Osteoblast (primary cell): ENCODE measurements at places on chromosomes 13 and 19. TPM values are rescaled to one million over a fixed set of nuclear protein-coding genes. Genes with fewer than 3 reads are reported as not detected.
A peak's percentile ranks its signal among the peaks of the same experiment; 100 is the strongest.

Gene DMKN
- 24.2 and 30.9 TPM in 2 replicates for total RNA-seq

GRCh38 chr19:19459707-19460251 is 54.3 kb downstream of the GATAD2A start:
- H3K4me3 ChIP-seq = peak overlapping the region; percentile 47
- H3K4me1 ChIP-seq = peaks cover 48% of the 10 kb centered on the region
- no peaks in the 10 kb centered on the region for H3K27me3 ChIP-seq
- peak; percentile 96 for DNase-seq

- H3K36me3 ChIP-seq = no peaks in the 10 kb centered on the region
- peaks cover 18% of the 10 kb centered on the region for H3K4me1 ChIP-seq
- no peaks in the 10 kb centered on the region for H3K27me3 ChIP-seq
These were observed 13.4 kb downstream of the RUBCNL start for GRCh38 chr13:46373623-46374022.

Gene SULT2A1
- total RNA-seq = not detected in 2 replicates

GRCh38 chr13:38042771-38043170 is 173.2 kb upstream of the TRPC4 start:
- peak; percentile 9 for DNase-seq
- H3K27me3 ChIP-seq = no peaks in the 10 kb centered on the region
- no peak overlapping the region for H3K4me3 ChIP-seq
- no peaks in the 10 kb centered on the region for H3K36me3 ChIP-seq
- H3K4me1 ChIP-seq = peaks cover 3% of the 10 kb centered on the region

Gene ZNF429
- 8.0 and 9.4 TPM in 2 replicates for total RNA-seq

DNA sequence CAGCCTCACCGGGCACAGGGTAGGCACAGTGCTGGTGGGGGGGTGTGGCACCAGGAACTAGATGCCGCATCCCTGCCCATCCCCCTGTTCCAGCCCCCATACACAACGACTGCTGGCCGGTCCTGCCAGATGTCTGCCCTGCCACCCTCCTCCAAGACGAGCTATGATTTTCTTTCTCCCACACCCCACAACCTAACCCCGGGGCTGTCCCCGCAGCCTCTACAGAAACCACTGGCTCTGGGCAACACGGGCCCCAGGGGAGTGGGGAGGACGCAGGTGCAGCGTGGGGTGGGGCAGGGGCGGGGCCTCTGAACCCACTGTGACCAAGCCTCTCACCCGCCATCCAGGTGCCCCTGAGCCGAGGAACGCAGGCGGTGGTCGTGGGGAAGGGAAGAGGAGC is 15.5 kb downstream of the PGLS start:
- DNase-seq = no peak
- no peaks in the 10 kb centered on the region for H3K36me3 ChIP-seq
- no peaks in the 10 kb centered on the region for H3K4me1 ChIP-seq
- no peak overlapping the region for H3K4me3 ChIP-seq

DNA sequence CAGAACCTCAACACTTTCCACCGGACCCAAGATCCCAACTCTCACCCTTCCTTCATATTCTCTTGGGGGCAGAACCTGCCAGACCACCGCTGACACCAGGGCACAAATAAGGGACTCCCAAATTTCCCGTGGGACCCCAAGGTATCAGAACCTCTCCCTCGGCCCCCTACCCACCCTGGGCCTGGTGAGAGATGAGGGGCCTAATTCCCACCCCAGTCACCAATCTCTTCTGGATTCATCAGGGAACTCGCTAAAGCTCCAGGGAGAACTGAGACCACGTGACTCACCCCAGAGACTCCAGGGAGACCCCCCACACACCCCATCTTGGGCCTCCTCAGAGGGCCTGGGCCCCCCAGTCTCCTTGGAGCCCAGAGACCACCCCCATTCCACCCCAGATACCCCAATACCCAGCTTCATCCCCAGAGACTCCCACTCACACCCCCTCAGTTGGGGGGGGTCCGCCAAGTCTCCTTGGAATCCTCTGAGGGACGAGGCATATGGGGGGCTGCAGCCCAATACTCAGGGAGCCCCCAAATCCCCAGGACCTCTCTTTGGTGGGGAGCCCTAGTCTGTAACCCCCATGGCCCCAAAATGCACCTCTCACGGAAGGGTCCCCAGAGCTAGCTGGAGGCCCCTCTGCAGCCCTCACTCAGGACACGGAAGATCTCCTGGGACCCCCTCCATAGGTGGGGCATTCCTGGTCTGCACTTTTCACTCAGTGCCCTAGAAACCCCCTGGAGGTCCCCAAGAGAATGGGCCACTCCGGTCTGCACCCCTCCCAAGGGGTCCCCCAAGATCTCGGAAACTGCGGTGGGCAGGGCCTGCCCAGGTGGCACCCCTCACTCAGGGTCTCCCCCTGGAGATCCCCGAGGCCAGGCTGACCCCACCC is 1.6 kb downstream of the LMNB2 start:
- peak; percentile 83 for DNase-seq
- H3K27me3 ChIP-seq = no peaks in the 10 kb centered on the region
- H3K4me1 ChIP-seq = peaks cover 9% of the 10 kb centered on the region
- H3K36me3 ChIP-seq = no peaks in the 10 kb centered on the region
- H3K4me3 ChIP-seq = peak overlapping the region; percentile 94

Gene CYP2A7
- total RNA-seq = not detected in 2 replicates

Gene ADGRE2
- 0.59 and 0.72 TPM in 2 replicates for total RNA-seq

Gene SPRY2
- 5.0 and 6.5 TPM in 2 replicates for total RNA-seq

GRCh38 chr13:28327373-28328270 is 167.3 kb downstream of the FLT1 start:
- peaks cover 43% of the 10 kb centered on the region for H3K4me1 ChIP-seq
- peak overlapping the region; percentile 27 for H3K27ac ChIP-seq
- H3K4me3 ChIP-seq = no peak overlapping the region
- no peaks in the 10 kb centered on the region for H3K27me3 ChIP-seq

GRCh38 chr19:12921047-12921446 is 2.0 kb upstream of the SYCE2 start:
- peaks cover 34% of the 10 kb centered on the region for H3K36me3 ChIP-seq
- H3K27me3 ChIP-seq = no peaks in the 10 kb centered on the region
- H3K27ac ChIP-seq = no peak overlapping the region
- peaks cover 3% of the 10 kb centered on the region for H3K4me1 ChIP-seq

- no peak for DNase-seq
- no peak overlapping the region for H3K27ac ChIP-seq
- peaks cover 4% of the 10 kb centered on the region for H3K4me1 ChIP-seq
- H3K27me3 ChIP-seq = peaks cover 8% of the 10 kb centered on the region
- H3K4me3 ChIP-seq = no peak overlapping the region
These were observed 45.1 kb upstream of the CEACAM21 start for GRCh38 chr19:41530761-41531301.

Gene ZNF223
- total RNA-seq = 5.8 and 6.8 TPM in 2 replicates

- peaks cover 7% of the 10 kb centered on the region for H3K4me1 ChIP-seq
- H3K36me3 ChIP-seq = no peaks in the 10 kb centered on the region
- peaks cover 23% of the 10 kb centered on the region for H3K27me3 ChIP-seq
These were observed 49.4 kb upstream of the ARHGEF7 start for GRCh38 chr13:111065698-111066097.

GRCh38 chr13:21889651-21890050 is 218.8 kb downstream of the FGF9 start:
- DNase-seq = no peak
- H3K4me1 ChIP-seq = no peaks in the 10 kb centered on the region
- H3K36me3 ChIP-seq = no peaks in the 10 kb centered on the region
- no peak overlapping the region for H3K4me3 ChIP-seq
- H3K27me3 ChIP-seq = no peaks in the 10 kb centered on the region

Gene S1PR2
- total RNA-seq = 9.4 and 14.1 TPM in 2 replicates

- no peaks in the 10 kb centered on the region for H3K27me3 ChIP-seq
- DNase-seq = no peak
- no peak overlapping the region for H3K27ac ChIP-seq
- H3K4me3 ChIP-seq = no peak overlapping the region
- no peaks in the 10 kb centered on the region for H3K4me1 ChIP-seq
These were observed 163.5 kb upstream of the TUBA3C start for GRCh38 chr13:19345158-19345557.

DNA sequence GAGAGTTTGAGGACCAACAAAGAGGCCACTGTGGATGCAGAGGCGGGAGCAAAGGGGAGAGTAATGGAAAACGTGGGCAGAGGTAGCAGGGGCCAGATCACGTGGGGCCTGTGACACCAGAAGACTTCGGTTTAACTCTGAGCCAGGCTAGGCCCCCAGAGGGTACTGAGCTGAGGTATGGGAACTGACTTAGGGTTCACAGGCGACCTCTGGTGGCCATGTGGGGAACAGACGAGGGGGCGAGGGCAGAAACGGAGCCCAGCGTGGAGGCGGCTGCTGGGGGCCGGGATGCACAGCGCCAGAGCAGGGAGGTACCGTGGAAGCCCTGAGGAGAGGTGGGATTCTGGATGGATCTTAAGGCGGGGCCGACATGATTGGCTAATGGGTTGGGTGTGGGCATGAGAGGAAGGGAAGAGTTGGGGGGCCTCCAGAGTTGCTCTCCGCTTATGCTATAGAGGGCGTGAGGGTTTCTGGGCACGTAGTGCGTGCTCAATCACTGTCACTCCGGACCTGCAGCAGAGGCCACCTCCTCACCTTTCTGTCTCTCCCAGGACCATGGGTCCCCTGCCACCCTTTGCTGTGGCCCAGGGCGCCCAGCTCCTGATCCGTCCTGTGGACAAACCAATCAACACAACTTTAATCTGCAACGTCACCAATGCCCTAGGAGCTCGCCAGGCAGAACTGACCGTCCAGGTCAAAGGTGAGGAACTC is 13.7 kb downstream of the PVR start:
- H3K4me1 ChIP-seq = no peaks in the 10 kb centered on the region
- no peak overlapping the region for H3K4me3 ChIP-seq
- H3K36me3 ChIP-seq = peaks cover 96% of the 10 kb centered on the region
- peak; percentile 97 for DNase-seq
- peak overlapping the region; percentile 56 for H3K27ac ChIP-seq

Gene ODAD3
- total RNA-seq = under 0.01 TPM in 2 replicates

DNA sequence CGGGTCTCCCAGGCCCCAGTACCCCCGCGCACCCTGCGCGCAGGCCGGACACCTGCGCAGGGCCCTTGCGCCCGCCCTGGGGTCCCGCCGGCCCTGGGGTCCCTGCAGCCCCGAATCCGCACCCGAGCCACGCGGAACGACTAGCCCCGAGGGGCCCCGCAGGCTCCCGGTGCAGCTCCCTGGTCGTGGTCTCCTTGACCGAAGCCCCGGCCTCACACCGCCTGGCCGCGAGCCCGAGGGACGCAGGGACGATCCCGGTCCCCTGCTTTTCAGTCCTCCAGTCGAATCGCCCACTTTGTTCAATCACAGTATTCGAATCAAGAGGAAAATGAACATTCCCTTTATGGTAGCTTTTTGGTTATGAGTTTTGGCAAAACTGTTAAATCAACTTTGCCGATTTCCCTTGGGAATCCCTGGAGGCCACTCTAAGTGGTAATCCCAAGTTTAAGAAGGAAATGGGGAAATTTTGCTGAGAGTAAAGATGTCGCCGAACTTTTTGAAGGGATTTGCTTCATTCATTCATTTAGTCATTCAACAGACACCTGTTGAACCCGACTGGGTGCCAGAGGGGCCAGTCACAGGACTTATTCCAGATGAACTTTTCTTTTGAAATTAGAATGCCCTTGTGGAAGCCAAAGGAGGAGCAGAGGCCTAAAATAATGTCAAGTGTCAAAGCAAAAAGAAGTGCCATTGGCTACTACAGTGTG is 75.0 kb downstream of the ZIC5 start:
- peaks cover 49% of the 10 kb centered on the region for H3K27me3 ChIP-seq
- H3K36me3 ChIP-seq = no peaks in the 10 kb centered on the region
- no peak for DNase-seq
- no peaks in the 10 kb centered on the region for H3K4me1 ChIP-seq
- H3K27ac ChIP-seq = no peak overlapping the region

GRCh38 chr13:91805605-91806004 is 407.2 kb downstream of the GPC5 start:
- no peak for DNase-seq
- H3K36me3 ChIP-seq = no peaks in the 10 kb centered on the region
- H3K4me3 ChIP-seq = no peak overlapping the region
- H3K27me3 ChIP-seq = no peaks in the 10 kb centered on the region
- no peaks in the 10 kb centered on the region for H3K4me1 ChIP-seq

DNA sequence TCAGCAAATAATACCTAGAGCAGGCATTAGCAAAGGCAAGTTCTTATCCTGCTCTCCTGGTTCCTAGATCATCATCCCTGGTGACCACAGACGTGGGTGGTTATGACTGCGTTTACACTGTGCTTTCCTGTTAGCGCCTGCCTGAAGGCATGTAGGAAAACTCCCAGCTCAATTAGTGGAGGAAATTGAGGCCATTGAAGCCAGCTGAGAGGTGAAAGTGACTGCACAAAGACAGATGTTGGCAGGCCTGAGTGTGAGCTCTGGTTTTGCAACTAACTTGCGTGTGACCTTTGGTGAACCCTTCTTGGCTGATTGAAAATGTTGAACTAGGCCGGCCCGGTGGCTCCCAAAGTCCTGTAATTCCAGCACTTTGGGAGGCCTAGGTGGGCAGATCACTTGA is 17.5 kb upstream of the NWD1 start:
- no peaks in the 10 kb centered on the region for H3K36me3 ChIP-seq
- no peak for DNase-seq

Gene PRTN3
- not detected in 2 replicates for total RNA-seq

- no peaks in the 10 kb centered on the region for H3K4me1 ChIP-seq
- DNase-seq = no peak
- H3K4me3 ChIP-seq = no peak overlapping the region
- H3K27ac ChIP-seq = no peak overlapping the region
These were observed 383.3 kb downstream of the DACH1 start for GRCh38 chr13:71483733-71484132.

Gene RASL11A
- 8.8 and 11.9 TPM in 2 replicates for total RNA-seq

DNA sequence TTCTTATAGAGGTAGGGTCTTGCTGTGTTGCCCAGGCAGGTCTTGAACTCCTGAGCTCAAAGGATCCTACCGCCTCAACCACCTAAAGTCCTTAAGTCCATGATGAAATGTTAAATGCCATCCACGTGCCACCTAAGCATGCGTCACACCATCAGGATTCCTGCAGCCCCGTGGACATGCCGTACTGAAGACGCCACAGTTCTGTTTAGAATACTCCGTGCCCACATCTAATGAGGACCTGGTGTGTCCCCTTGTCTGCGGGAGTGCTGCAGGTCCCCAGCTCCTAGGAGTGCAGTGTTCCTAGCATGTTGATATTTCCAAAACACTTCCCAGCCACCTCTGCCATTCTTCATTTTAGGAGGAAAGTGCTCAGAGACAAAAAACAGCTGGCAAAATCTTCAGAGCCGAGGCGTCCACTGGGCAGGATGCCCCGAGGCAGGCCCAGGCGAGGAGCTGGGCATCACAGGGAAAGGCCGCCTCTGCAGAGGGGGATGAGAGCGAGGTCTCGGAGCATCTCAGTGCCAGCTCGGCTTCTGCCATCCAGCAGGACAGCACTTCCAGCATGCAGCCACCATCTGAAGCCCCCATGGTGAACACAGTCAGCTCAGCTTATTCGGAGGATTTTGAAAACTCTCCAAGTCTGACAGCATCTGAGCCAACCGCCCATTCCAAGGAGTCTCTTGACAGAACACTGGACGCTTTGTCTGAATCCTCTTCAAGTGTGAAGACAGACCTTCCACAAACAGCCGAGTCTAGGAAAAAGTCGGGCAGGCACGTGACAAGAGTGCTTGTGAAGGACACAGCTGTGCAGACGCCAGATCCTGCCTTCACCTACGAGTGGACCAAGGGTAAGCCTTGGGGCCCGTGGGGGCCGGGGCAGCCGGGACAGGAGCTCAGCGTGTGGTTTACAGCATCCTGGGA is 13.2 kb downstream of the C19orf44 start:
- no peaks in the 10 kb centered on the region for H3K4me1 ChIP-seq
- no peaks in the 10 kb centered on the region for H3K27me3 ChIP-seq
- peak; percentile 66 for DNase-seq
- H3K27ac ChIP-seq = no peak overlapping the region
- H3K36me3 ChIP-seq = peaks cover 14% of the 10 kb centered on the region
- H3K4me3 ChIP-seq = no peak overlapping the region
